ENCODE measurements at places on chromosomes 6 and 20.

- no peak for DNase-seq
These were observed 546.0 kb upstream of the ARID1B start for GRCh38 chr6:156231026-156231765.

- DNase-seq = no peak
These were observed 313.3 kb downstream of the BMP7 start for GRCh38 chr20:56953048-56953586.

- no peak for DNase-seq
These were observed 5.6 kb upstream of the MAN1A1 start for GRCh38 chr6:119355157-119355556.

DNA sequence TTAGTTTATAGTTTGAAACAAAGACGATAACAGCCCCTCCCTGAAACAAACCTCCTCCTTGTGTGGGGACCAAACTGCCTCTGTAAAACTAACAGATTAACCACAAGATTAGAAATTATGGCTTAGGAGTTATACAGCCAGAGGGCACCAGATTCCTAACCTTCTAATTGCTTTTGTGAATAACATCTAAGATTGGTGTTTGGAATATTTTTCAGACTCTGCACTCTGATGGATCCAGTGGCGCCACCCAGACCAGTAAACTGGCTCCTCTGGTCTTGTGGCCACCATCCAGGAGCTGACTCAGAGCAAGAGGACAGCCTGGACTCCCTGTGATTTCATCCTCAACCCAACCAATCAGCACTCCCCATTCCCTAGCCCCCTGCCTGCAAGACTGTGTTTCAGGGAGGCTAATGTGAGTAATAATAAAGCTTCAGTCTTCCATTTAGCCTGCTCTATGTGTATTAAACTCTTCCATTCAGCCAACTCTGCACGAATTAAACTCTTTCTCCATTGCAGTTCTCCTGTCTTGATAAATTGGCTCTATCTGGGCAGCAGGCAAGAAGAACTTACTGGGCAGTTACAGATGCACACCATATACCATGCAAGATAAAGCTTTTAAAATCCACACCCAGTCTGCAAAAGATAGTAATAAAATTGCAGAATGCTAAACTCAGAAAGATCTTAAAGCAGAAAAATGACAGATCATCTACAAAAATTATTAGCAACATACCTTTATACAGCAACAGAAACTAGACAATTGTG, 58.5 kb upstream of the SLC22A16 start:
- DNase-seq = no peak

GRCh38 chr6:17730078-17730704, 23.5 kb upstream of the NUP153 start:
- DNase-seq = no peak

DNA sequence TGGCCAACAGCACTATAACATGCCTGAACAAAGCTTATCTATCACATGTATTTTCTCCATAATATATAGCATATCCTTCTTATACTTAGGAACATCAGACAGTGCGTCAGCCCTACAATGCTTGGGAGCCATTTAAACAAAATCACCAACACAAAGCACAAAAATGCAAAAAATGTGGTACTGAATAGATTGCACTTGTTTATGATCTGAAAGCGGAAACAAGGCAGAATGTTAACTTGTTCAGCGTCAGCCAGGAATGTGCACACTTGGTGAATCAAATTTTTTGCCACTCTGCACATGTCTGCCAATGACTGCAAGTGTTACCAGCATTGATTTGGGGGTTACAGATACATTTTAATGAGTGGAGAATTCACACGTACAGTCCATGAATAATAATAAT, 14.8 kb downstream of the SLC35A1 start:
- DNase-seq = no peak

DNA sequence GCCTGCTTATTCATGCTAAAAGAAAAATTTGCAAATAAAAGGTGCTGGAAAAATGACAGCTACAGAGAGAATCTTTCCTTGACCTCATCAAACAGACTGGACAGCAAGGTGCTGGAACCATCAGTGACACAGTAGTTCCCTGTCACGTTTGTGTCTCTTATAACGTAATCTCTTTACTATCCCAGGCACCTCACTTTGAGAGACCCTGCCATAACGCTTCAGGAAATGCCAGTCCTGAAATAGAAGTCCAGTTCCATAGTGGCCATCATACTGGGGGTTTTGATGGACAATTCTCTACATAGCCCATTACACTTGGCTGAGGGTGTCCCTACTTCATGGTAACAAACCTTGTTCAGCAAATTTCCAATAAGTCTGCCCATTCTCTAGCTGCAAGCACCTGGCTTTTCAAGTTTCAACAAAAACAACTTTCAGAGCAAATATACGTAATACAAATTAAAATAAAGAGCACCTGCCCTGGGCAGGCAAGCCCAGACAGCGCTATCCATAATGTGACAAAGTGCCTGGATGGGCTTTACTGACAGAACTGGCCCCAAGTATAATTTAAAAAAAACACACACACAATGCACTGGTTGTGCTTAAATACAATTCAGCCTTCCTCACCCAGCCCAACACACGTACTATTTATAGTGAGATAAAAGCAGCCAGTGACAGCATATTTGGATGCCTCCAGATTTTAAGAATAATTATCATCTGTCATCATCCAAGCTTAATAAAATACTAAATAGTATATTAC, 38.7 kb downstream of the CNKSR3 start:
- DNase-seq = no peak

DNA sequence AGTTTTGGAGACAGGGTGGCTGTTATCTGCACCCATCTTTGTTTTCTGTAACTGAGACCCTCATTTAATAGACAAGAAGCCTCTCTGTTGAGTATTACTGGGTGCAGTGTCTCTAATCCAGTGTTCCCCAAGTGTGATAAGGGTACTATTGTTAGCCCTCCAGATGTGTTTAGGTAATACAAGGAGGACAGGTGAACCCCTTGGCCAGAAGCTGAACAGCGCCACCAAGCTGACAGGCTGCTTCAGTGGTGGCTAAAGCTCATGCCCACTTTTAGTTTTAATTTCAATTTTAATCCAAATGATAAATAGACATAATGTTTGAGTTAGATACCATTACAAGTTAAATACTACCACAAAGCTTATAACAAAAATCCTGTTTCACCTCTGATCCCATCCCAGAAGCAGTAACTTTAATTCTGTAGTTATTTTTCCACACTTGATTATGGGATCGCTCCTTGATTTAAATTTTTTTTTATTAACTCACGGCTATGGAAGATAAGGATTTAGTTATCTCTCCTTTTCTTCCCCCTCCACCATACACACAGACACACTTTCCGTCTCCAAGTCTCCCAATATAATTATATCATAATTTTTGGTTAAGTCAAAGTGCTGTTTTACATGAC, 8.4 kb upstream of the STK35 start:
- no peak for DNase-seq

- DNase-seq = no peak
These were observed 125.7 kb downstream of the CRYBG1 start for GRCh38 chr6:106486236-106486635.

Data from stimulated activated CD4-positive, alpha-beta T cell treated with anti-CD3 and anti-CD28 coated beads, Interleukin-1b, Interleukin-23, amount 100 ng/mL, for 24 hours (primary cell).